Astrocyte (in vitro differentiated cells and primary cell): ENCODE measurements at places on chromosomes 6 and 20.

DNA sequence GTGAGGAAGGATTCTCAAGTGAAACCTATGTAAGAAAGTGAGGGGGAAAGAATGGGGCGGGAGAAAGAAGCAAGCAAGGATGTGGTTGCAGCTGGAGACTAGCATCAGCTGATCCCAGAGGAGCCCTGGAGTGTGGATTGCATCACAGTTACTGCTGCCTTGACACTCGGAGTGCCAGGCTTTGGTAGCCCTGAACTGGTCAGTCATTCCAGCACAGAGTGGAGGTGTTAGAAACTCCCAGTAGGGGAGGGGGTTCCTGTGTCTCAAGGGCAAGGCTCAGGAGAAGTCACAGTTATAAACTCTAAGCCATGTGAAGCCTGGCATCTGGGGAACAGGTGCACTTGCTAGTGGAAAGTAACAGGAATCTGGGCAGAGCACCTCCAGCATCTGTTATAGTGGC, 23.5 kb downstream of the SNAP25 start:
- no peak for DNase-seq

GRCh38 chr20:33746325-33746998, 14.7 kb downstream of the ZNF341 start:
- DNase-seq: no peak

DNA sequence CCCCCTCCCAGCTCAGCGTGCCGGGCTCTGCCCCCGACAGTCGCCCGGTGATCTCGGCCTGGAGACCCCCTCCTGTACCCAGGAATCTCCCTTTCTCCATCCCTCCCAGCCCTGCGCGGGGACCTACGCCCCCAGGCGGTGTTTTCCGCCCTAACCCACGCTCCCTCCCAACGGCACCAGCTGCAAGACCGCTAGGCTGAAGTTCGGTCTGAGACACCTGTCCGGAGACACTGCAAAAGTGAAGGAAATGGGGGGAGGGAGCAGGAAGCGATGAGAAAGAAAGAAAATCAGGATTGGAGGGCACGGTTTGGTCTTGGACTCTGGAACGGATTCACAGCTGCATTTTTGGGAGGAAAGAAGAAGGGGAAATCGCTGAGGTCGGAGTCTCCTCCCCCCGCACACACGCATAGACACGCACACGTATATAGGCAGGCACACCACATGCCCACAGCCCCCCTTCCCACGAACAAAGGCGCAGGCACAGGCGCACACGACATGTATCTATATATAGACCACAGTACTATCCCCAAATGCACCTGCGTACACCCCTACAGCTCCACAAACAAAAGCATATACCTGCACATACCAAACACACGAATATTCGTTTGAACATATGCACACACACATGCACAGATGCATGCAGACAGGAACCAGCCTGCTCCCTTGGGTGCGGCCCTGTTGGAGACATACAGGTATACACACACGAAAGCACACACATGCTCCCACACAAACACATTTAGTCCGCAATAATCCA, 1.0 kb downstream of the SLC32A1 start:
- DNase-seq: no peak

DNA sequence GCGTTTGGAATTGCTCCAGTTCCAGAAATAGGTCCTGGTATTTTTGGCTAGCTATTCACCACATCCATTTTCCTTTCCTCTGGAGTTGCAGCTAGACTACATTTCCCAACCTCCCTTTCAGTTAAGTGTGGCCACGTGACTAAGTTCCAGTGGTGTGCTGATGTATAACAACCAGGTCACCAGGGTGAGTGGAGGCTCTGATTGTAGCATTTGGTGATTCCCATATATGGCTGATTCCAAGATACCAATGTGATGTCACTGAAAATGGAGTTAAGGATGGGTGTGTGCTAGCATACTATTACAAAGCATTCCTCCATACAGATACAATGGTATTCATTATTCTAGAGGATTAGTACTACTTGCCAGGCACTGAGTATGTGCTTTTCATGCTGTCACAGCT, 49.7 kb upstream of the STK35 start:
- no peak for DNase-seq

DNA sequence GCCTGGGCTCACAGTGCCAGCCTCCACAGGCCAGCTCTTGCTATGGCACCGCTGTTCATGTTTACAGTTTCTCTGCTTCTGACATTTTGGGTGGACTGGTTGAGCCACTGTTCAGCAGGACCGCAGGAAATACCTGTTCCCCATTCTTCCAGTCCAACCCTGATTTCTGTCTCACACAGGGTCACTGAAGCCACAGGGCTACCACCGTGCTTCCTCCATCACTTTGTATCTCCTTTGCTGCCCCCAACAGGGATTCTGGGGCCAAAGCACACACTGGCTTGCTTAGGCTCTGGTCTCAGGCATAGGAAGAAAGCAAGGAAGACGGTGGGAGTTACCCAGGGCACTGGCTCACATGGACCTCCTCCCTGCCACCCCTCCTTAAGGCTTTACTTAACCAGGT, 164.5 kb downstream of the UNC5CL start:
- DNase-seq: no peak

DNA sequence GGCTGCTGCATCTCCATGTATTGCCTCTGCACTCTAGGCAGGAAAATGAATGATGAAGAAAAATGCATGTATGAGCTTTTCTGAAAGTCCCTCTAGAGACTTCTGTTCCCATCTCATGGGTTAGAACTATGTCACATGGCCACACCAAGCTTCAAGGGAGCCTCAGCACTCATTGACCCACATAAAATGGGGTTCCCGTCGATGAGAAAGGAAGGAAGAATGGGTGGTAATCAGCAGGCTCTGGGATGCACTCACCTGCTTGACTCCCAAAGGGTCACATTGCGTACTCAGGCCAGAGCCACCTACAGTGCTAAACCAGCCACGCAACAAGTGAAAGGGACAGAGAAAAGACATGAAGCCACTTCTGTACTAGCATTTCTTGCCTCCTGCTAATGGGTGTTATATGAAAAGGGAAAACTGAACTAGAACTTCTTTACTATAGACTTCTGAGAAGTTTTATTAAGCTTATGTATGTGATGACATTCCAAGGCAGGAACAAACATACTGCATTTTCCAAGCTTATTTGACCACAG, 95.8 kb upstream of the GCM1 start:
- no peak for DNase-seq

GRCh38 chr6:113524826-113525225, 332.3 kb upstream of the MARCKS start:
- peak; percentile 4 for DNase-seq
